ENCODE measurements at places on chromosomes 13 and 19. TPM values are rescaled to one million over a fixed set of nuclear protein-coding genes. Genes with fewer than 3 reads are reported as not detected.

The SMIM7 gene
- 77.8 TPM for total RNA-seq

The TYROBP gene
- total RNA-seq: not detected

The TMEM38A gene
- 1.4 TPM for total RNA-seq

The ZNF486 gene
- 8.7 TPM for total RNA-seq

The C19orf33 gene
- total RNA-seq: not detected

The CD79A gene
- total RNA-seq: not detected

The PSG11 gene
- total RNA-seq: not detected

The GAPDHS gene
- not detected for total RNA-seq

The TUBB4A gene
- total RNA-seq: not detected

The GSX1 gene
- not detected for total RNA-seq

The CLEC4M gene
- not detected for total RNA-seq

The GPATCH1 gene
- total RNA-seq: 7.1 TPM

The TPGS1 gene
- total RNA-seq: 50.1 TPM

The SUGP2 gene
- total RNA-seq: 47.7 TPM

The KL gene
- 0.11 TPM for total RNA-seq

The MYO1F gene
- total RNA-seq: 0.22 TPM

The SYCN gene
- total RNA-seq: not detected

The MKNK2 gene
- total RNA-seq: 68.3 TPM

The NTF4 gene
- total RNA-seq: not detected

The FLT3 gene
- total RNA-seq: not detected

The TMEM221 gene
- not detected for total RNA-seq

The FSD1 gene
- total RNA-seq: 15.5 TPM

The PCDH8 gene
- total RNA-seq: not detected

The LILRA2 gene
- not detected for total RNA-seq

The ZNF726 gene
- total RNA-seq: 2.9 TPM

The AMER2 gene
- not detected for total RNA-seq

The TRAPPC5 gene
- total RNA-seq: 78.4 TPM

The MAP4K1 gene
- 0.55 TPM for total RNA-seq

The ZNF506 gene
- 12.7 TPM for total RNA-seq

The SYT5 gene
- 0.12 TPM for total RNA-seq

The CATSPERD gene
- total RNA-seq: not detected

The TMIGD2 gene
- total RNA-seq: not detected

The ATP4B gene
- total RNA-seq: not detected

The ZNF85 gene
- 3.5 TPM for total RNA-seq

The IGSF23 gene
- total RNA-seq: not detected

The COPE gene
- total RNA-seq: 260 TPM

The CEACAM4 gene
- total RNA-seq: not detected

The ATP8B3 gene
- total RNA-seq: 2.7 TPM

The PDX1 gene
- not detected for total RNA-seq

The IGFL3 gene
- not detected for total RNA-seq

The OR7A5 gene
- total RNA-seq: not detected

The PRODH2 gene
- total RNA-seq: not detected

The PGLYRP2 gene
- not detected for total RNA-seq

The RETN gene
- total RNA-seq: not detected

The KRTDAP gene
- total RNA-seq: not detected

The SMAD9 gene
- 2.1 TPM for total RNA-seq

The NKPD1 gene
- total RNA-seq: 0.44 TPM

The TEX26 gene
- not detected for total RNA-seq

The CGB5 gene
- not detected for total RNA-seq

The FAM32A gene
- total RNA-seq: 98.6 TPM

The ZNF813 gene
- total RNA-seq: 3.1 TPM

The ZNF235 gene
- total RNA-seq: 2.4 TPM

The PABPC3 gene
- total RNA-seq: 0.11 TPM

The CEACAM8 gene
- total RNA-seq: not detected
